ENCODE measurements at places on chromosomes 1 and 21.
A peak's percentile ranks its signal among the peaks of the same experiment; 100 is the strongest.

- no peak for DNase-seq
Measured at GRCh38 chr1:43447891-43448708, 5.6 kb downstream of the HYI start.

DNA sequence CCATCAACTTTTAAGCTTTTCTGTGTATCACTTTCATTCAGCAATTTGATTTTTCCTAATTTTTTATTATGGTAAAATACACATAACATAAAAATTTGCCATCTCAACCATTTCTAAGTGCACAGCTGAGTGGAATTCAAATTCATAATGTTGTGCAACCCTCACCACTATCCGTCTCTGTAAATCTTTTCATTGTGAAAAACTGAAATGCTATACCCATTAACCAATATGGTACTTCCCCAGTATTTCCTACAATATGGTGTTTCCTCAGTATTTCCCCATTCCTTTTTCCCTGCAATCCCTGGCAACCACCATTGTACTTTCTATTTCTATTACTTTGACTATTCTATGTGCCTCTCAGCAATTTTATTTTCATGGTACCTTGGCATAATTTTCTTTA lies 6.8 kb downstream of the STPG1 start:
- no peak for DNase-seq

- DNase-seq = no peak
Measured at GRCh38 chr1:115429241-115429640, 91.2 kb upstream of the NGF start.

- DNase-seq = peak; percentile 29
Measured at GRCh38 chr21:34576041-34576511, 38.8 kb downstream of the RCAN1 start.

GRCh38 chr21:41957991-41958766 lies 4.4 kb upstream of the C2CD2 start:
- peak; percentile 91 for DNase-seq

DNA sequence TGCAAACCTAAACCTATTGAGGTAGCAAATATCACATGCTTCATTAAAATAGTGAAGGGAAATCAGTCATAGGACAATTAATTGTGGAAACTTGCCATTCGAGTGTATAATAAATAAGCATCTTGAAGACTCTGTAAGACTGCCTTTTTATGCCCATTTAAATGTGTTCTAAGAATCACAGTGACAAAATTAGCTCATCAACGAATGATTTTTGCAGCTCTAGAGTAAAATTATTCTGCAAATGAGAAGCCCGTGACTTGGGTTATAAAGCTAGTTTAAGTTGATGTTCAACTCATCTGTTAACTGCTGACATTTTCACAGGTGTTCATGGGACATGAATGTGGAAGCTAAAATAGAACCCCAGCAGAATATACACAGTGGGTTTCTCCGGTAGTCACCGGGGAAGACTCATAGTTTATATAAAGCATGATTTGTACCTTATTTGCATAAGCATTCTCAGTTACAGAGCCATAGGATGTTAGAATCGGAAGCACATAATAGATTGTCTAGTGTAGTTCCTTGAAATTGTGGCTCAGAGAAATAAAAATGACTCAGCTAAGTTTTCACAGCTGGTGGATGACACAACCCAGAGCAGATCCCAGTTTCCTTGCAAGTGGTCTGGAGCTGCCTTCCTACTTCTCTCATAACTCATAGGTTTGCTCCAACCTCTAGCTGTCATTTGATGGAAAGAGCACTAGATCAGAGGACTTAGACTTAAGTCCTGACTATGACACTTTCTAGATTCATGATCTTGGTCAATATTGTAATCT lies 107.3 kb downstream of the UCHL5 start:
- peak; percentile 64 for DNase-seq

GRCh38 chr1:22877980-22878379 lies 94.7 kb downstream of the LACTBL1 start:
- DNase-seq = no peak

GRCh38 chr21:42091899-42092508 lies 20.9 kb downstream of the UMODL1 start:
- DNase-seq = no peak

DNA sequence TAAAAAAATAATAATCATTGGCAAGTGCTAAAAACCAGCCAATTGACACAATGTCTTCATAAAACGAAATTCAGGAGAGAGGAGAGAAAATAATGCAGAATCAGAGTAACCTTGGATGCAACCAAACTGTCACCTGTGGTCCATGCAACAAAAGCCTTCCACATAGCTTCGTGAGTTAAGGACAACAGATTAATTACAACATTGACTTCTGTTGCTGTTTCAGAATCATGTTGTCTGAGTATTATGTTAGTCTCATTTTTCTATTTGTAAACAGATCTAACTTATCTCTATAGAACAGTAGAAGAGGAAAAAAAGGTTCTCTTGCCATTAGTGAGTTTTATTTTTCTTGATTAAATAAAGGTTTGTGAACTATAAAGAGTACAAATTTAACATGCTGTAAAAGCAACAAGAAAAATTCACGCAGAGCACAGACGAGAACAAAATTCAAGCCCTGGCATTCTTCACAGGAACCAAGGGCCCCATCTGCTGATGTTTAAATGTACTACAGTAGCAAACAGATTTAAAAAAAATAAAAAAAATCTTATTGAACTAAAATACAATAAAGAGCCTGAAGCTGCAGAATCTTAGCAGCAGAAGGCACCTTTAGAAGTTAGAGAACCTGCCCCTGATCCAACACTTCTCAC lies 381.1 kb upstream of the PKN2 start:
- DNase-seq = no peak

GRCh38 chr1:24558902-24559791 lies 3.3 kb downstream of the NCMAP start:
- peak; percentile 67 for DNase-seq

GRCh38 chr1:30732277-30732996 lies 9.1 kb upstream of the MATN1 start:
- no peak for DNase-seq

DNA sequence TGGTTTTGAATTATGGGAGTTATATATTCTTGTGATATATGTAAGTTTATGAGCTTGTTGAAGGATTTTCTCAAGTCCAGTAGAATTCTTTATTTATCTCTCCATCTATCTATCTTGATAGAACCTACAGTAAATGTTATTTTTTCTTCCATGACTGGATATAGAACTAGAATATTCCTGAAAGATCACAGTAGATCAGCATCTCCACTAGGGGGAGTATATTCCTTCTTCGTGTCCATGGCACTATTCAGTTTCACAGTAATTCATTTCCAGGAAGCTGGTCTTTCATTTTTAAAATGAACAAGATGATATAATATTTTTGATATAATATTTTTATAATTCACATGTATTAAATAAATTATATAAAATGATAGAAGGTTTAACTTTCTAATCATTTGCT lies 18.8 kb downstream of the TMPRSS15 start:
- DNase-seq = no peak

DNA sequence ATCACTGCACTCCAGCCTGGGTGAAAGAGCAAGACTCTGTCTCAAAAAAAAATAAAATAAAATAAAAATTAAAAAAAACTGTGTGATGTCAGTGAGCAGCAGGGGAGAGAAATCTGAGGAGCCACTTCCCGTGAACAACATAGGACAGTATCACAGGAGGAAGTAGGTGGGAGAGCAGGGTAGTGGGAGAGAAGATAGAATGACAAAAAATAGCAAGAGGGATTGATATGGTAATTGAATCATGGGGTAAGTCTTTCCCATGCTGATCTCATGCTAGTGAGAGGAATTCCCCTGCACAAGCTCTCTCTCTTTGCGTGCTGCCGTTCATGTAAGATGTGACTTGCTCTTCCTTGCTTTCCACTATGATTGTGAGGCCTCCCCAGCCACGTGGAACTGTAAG lies 81.6 kb upstream of the PBX1 start:
- no peak for DNase-seq

DNA sequence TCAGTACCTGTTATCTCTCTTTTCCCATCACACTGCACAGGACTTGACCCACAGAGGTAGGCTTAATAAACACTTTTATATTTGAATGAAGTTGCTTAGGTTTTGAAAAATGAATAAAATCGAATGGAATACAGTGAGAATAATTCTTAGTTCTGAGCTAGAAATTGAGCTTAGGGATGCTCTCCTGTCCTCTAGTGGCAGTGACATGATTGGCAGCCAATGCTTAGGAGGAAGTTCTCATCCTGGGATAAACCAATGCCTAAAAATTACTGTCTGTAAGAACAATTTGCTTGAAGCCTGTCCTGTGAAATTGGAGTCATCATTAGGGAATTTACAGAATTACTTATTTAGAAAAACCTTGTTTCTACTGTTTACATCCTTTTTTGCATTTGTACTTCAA lies 21.3 kb upstream of the CYP4X1 start:
- no peak for DNase-seq

GRCh38 chr1:9145021-9145668 lies 16.2 kb upstream of the GPR157 start:
- peak; percentile 38 for DNase-seq

DNA sequence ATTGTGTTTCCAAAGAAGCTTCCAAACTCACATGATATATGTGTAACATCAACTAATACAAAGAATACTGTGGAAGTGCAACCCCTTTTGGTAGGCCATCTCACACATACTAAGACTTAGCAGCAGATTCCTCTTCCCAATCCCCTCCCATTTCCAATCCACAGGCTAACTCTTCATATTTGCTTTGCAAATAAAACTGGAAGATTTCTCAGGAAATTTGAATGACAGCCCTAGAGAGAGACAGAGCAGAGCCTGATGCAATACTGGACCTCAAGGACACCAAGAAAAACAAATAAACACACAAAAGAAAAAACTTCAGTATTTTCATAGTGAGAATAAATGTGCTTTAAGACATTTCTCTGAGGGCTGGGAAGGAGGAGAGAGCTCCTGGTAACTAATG lies 190.2 kb upstream of the BRINP3 start:
- DNase-seq = no peak

GRCh38 chr21:31946231-31946630 lies 73.4 kb downstream of the HUNK start:
- no peak for DNase-seq

GRCh38 chr21:44710756-44711326 lies 531 bp downstream of the TSPEAR start:
- no peak for DNase-seq

DNA sequence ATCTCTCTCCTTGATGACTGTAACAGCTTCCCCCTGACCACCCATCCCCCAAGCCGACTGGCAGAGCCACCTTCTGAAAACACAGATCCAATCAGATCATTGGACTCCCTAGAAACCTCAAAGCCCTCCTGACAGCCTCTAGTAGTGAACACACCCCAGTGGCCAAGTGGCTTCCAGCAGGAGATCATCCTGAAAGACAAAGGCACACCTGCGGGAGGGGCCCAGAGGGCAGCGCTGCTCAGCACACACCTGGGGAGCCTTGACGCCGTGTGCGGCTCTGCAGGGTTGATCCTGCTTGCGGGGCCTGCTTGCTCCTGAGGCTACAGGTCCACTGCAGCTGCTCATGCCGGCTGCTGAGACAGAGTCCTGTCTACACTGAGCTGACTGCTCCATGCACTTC lies 41.5 kb downstream of the SLC66A1 start:
- no peak for DNase-seq

DNA sequence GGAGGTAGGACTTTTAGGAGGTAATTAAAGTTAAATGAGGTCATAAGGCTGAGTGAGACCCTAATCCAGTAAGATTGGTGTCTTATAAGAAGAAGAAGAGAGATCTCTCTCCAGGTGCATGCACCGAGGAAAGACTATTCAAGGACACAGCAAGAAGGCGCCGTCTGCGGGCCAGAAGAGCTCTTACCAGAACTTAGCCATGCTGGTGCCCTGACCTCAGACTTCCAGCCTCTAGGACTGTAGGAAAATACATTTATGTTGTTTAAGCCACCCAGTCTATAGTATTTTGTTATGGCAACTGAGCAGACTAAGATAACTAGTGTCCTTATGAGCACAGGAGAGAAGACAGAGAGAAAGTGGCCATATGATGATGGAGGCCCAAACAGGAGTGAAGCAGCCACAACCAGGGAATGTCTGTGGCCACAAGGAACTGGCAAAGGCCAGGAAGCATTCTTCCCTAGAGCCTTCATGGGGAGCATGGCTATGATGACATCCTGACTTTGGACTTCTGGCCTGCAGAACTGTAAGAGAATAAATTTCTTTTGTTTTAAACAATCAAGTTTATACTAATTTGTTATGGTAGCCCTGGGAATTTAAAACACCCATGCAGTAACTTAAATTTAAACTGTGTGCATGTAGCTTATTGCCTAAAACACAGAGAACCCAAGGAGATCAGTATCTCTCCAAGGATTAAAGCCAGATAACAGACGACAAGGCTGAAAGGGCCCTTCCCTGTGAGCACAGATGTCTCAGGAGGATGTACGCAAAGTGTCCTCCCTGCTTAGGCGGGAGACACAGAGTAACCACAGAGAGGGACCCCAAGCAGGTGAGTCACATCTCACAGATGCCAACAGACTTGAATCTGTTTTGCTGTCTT lies 9.9 kb upstream of the CD58 start:
- DNase-seq = no peak

DNA sequence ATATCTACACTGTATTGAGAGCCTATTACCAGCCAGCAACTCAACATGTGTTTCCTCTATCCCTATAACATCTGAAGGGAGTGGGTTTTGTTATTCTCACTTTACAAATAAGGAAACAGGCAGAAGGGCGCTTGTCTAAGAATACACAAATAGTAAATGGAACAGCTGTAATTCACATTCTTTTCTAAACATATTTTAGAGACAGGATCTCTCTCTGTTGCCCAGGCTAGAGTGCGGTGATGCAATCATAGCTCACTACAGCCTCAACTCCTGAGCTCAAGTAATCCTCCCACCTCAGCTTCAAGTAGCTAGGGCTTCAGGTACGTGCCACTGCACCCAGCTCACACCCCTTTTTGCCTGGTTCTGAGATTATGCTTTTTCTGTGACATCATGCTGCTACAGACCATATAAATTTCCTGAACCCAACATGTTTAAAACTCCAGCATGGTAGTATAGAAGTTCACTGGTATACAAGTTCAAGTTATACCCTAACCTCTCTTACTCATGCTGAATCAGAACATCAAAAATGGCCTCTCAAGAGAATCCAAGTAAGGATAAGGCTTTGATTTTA lies 8.6 kb upstream of the TACSTD2 start:
- no peak for DNase-seq

DNA sequence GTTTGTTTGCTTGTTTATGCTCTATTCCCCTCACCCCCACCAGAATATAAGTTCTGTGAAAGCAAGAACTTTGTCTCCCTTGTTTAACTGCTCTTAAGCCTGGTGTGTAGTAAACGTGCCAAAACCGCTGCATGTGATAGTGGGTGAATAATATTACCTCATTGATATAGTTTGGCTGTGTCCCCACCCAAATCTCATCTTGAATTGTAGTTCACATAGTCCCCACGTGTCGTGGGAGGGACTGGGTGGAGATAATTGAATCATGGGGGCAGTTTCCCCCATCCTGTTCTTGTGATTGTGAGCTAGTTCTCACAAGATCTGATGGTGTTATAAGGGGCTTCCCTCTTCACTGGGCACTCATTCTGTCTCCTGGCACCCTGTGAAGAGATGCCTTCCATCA lies 7.6 kb downstream of the LRRC8B start:
- no peak for DNase-seq

- DNase-seq = no peak
Measured at GRCh38 chr1:193143285-193143684, 21.5 kb downstream of the CDC73 start.

GRCh38 chr1:147625362-147625995 lies 44.8 kb downstream of the ACP6 start:
- DNase-seq = no peak

- DNase-seq = no peak
Measured at GRCh38 chr21:18951271-18952038, 547.9 kb upstream of the TMPRSS15 start.
